ENCODE measurements at places on chromosomes 11 and 22.

- no peak for DNase-seq
These were observed 31.3 kb upstream of the YPEL1 start for GRCh38 chr22:21766691-21767462.

GRCh38 chr22:24379536-24379935 is 47.9 kb upstream of the ADORA2A start:
- DNase-seq: no peak

- DNase-seq: no peak
These were observed 49.3 kb downstream of the KCNC1 start for GRCh38 chr11:17783878-17784277.

DNA sequence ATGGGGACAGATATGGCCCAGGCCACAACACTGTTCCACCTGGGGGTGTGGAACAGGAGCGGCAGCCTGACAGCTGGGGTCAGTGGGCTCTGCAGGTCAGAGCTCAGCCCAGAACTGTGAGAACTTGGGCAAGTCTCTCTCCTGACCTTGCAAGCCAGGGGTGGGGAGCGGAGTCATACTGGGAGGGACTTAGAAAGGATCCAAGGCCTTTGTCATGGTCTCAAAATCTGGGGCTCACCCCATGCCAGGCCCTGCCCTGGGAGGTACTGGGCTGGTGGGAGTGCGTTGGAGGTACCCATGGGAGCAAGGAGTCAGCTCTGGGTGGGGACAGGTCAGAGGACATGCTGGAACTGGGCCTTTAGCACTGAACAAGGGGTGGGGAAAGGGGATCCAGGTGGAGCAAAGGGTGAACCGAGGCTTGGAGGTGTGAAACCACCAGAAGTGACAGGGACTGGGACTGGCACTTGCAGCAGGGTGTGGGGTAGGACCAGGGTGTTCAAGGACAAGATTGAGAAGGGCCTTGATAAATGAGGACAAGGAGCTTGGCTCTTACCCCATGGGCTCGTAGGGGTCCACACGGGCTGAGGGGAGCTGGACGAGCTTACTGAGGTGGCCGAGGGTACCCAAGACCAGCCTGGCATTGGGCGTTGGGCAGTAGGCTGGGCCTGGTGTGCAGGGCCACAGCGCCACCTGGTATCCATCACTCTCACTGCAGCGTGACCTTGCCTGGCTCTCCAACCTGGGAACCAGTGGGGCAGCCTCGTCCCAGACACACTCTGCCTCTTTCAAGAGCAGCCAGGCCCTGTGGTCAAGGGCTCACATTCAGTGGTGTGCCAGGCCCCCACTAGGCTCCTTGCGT is 7.4 kb upstream of the PMM1 start:
- peak; percentile 63 for DNase-seq

- peak; percentile 33 for DNase-seq
These were observed 39.9 kb downstream of the CD6 start for GRCh38 chr11:61011229-61011870.

- DNase-seq: no peak
These were observed 63.3 kb downstream of the GRIK4 start for GRCh38 chr11:120574876-120575275.

GRCh38 chr22:30697975-30698374 is 3.3 kb downstream of the OSBP2 start:
- no peak for DNase-seq

- DNase-seq: no peak
These were observed 8.7 kb upstream of the LAYN start for GRCh38 chr11:111531687-111532364.

GRCh38 chr11:12715941-12716340 is 41.7 kb downstream of the TEAD1 start:
- peak; percentile 48 for DNase-seq

- DNase-seq: no peak
These were observed 95.4 kb upstream of the PITPNB start for GRCh38 chr22:28014211-28015045.

DNA sequence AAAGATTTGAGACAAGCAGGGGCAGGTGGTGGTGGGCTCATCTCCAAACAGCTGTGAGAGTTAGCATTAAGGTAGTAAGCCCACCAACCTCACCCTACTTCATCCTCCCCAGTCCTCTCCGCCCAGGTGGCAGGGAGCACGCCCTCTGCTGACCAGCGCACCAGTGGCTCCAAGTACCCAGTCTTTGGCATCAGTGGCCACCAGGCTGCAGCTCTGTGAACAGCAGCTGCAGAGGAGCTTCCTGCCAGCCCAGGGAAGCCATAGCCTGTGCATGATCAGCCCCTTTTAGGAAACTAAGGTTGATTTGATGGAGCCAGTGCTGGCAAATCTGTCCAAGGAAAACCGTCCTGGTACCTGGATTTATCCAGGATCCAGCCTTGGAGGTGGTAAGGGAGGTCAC is 21.7 kb downstream of the CAVIN3 start:
- peak; percentile 81 for DNase-seq

- no peak for DNase-seq
These were observed 959 bp upstream of the GP1BB start for GRCh38 chr22:19722178-19722981.

DNA sequence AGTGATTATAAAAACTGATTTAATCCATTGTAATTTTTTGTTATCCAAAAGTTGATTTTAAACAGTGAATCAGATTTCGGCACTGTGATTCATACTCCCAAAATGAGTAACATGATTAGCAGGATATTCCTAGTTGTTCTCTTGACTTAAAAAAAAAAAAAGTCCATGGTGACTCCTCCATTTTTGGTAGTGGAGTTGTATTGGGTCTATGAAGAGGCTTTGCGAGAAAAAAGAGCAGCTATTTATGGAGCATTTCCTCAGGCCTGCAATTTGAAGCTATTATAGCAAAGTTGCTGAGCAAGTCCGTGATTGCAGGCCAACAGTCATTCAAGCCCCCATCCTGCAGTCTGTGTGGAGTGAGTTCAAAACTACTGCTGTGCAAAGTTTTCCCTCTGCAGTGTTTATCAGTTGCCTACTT is 28.8 kb downstream of the YAP1 start:
- DNase-seq: no peak

- DNase-seq: no peak
These were observed 2.8 kb downstream of the ATP5MGL start for GRCh38 chr22:42637555-42637954.

DNA sequence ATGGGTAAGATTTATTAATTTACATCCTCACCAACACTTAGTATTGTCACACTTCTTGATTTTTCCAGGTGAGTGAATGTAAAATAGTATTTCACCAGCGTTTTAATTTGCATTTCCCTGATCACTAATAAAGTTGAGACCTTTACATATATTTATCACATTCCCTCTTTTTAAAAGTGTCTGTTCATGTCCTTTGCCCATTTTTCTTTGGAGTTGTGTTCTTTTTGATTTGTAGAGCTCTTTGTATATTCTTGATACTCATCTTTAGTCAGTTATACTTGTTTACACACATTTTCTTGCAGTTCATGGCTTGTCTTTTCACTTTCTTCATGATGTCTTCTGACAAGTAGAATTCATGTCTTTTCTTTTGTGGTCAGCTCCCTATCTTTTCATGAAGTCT is 2.2 kb upstream of the PLAAT5 start:
- no peak for DNase-seq

- DNase-seq: no peak
These were observed 211.4 kb downstream of the ETS1 start for GRCh38 chr11:128375961-128376360.

GRCh38 chr11:124758355-124759265 is 3.5 kb downstream of the ESAM start:
- peak; percentile 87 for DNase-seq

GRCh38 chr22:20435436-20436306 is 2.0 kb downstream of the SCARF2 start:
- no peak for DNase-seq

GRCh38 chr11:1928891-1929541 is 9.5 kb downstream of the TNNT3 start:
- no peak for DNase-seq

DNA sequence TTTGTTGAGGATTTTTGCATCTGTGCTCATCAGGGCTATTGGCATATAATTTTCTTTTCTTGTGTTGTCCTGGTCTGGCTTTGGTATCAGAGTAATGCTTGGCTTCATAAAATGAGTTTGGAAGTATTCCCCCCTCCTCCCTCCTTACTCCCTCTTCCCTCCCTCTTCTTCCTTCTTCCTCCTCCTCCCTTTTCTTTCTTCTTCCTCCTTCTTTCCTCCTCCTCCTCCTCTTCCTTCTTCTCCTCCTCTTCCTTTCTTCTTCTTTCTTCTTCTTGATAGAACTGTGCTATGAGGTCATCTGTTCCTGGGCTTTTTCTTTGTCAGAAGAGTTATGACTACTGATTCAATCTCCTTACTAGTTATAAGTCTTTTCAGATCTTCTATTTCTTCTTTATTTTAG is 10.1 kb downstream of the BIRC2 start:
- no peak for DNase-seq

DNA sequence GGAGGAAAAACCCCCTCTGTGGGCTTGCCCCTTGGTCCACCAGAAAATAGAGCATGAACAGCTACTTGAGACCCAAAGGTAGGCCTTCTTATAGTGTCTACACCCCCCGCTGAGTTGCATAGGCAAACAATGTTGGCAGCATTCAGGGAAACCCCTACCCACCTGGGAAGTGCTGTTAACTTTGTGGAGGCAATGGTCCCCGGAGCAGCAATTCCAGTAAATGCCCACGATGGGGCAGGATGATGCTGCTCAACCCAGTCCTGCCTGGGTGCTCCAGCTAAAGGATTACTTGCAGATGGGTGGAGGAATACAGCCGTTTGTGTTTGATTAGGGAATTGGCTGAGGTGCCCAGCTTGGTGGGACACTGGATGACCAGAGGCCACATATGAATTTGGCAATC is 381.3 kb upstream of the ANO5 start:
- no peak for DNase-seq

DNA sequence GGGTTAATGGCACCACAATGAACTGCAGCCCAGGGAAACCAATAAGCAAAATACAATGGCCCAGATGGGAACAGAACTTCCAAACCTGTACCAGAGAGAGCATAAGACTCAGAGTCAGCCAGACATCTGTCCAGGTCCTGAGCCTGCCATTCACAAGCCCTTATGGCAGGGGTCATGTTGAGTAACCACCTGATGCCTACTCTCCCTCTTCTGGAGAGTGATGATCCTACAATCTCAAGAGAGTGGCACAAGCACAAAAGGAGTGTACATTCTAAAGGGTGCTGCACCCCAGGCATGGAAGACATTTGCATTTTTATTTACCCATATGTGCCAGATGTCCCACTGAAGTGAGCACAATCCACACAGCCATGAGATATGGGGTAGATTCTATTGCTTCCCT is 10.6 kb downstream of the TENM4 start:
- DNase-seq: no peak

Data from endothelial cell (in vitro differentiated cells).